PC-9 (cell line): ENCODE measurements at places on chromosomes 4 and X. TPM values are rescaled to one million over a fixed set of nuclear protein-coding genes. Genes with fewer than 3 reads are reported as not detected.

Gene DHRSX
- 13.2 and 15.2 TPM in 2 replicates for total RNA-seq

Gene ADAMTS3
- 0.30 and 0.76 TPM in 2 replicates for total RNA-seq

DNA sequence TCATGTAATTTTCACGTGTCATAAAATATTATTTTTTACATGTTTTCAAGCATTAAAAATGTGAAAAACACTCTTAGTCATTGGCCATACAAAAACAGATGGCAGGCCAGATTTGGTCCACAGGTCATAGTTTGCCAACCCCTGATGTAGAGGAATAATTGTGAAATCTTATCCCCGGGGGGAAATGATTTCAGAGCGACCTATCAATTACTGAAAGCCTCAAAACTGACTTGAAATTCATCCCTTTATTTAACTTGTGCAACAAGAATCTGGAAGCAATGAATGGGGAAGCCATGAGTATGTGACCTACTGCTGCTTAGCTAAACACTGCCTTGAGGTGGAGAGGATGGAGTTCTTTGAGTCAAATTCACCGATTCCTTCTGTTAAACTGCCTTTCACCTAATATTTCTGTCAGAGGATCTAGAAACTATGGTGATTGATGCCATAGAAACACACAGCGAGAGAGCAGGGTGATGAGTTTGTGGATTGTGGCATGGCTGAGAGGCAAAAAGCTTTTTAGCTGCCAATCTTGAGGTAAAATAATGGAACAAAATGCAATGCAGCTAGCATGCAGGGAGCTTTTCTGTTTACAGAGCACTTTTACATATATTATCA lies 30.3 kb upstream of the BRS3 start:
- H3K36me3 ChIP-seq: no peaks in the 10 kb centered on the region
- H3K27ac ChIP-seq: peak overlapping the region; percentile 25
- DNase-seq: no peak
- peaks cover 64% of the 10 kb centered on the region for H3K4me1 ChIP-seq
- no peak overlapping the region for H3K4me3 ChIP-seq

DNA sequence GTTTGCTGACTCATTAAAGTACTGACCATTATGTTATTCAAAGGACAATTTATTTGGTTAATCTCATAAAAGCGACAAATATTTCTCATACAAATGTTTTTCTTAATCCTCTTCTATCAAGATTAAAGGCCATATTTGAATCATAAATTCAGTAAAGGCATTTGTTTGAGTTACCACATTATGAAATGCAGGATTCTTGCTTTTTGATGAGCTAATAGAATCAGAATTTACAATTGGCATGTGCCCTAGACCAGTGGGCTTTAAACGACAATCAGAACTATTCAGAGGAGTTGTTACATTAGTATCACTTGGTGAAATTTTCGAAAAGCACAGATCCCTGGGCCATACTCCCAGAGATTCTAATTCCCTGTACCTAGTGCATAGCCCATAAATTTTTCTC lies 55.3 kb downstream of the KLHL4 start:
- no peak overlapping the region for H3K27ac ChIP-seq
- no peak for DNase-seq
- H3K4me1 ChIP-seq: no peaks in the 10 kb centered on the region
- H3K36me3 ChIP-seq: no peaks in the 10 kb centered on the region
- H3K27me3 ChIP-seq: no peaks in the 10 kb centered on the region

- H3K4me3 ChIP-seq: no peak overlapping the region
- DNase-seq: no peak
- no peaks in the 10 kb centered on the region for H3K27me3 ChIP-seq
- H3K27ac ChIP-seq: no peak overlapping the region
Observed at GRCh38 chr4:40848251-40848650, 98.5 kb downstream of the NSUN7 start.

- no peak overlapping the region for H3K4me3 ChIP-seq
- no peaks in the 10 kb centered on the region for H3K4me1 ChIP-seq
- no peaks in the 10 kb centered on the region for H3K27me3 ChIP-seq
Observed at GRCh38 chr4:76782837-76783236, 115.1 kb downstream of the SOWAHB start.

DNA sequence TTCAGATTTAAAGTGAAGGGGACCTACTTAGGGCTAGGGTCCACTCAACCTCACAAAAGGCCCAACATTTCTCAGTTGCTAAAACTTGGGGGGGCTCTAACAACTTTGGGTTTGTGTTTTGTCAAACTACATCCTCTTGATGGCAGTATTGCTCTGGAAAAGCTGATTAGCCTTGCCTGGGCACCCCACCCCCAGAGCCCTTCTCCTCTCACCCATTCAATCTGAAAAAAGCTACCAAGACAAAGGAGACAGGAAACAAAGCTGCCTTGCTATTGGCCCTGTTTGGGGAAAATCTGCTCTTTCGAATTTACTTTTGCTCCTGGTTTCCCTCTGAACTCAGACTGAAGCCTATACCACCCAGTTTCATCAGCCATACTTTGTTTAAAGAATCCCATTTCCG lies 195.2 kb upstream of the STK26 start:
- H3K27me3 ChIP-seq: no peaks in the 10 kb centered on the region
- peak overlapping the region; percentile 70; the same call in 1 of the 2 replicates for H3K4me3 ChIP-seq
- peaks cover 29% of the 10 kb centered on the region for H3K4me1 ChIP-seq
- peaks cover 12% of the 10 kb centered on the region for H3K36me3 ChIP-seq

GRCh38 chr4:165556383-165556782 lies 177.6 kb downstream of the CPE start:
- no peaks in the 10 kb centered on the region for H3K4me1 ChIP-seq
- no peak for DNase-seq
- no peaks in the 10 kb centered on the region for H3K36me3 ChIP-seq
- no peaks in the 10 kb centered on the region for H3K27me3 ChIP-seq
- H3K4me3 ChIP-seq: no peak overlapping the region

DNA sequence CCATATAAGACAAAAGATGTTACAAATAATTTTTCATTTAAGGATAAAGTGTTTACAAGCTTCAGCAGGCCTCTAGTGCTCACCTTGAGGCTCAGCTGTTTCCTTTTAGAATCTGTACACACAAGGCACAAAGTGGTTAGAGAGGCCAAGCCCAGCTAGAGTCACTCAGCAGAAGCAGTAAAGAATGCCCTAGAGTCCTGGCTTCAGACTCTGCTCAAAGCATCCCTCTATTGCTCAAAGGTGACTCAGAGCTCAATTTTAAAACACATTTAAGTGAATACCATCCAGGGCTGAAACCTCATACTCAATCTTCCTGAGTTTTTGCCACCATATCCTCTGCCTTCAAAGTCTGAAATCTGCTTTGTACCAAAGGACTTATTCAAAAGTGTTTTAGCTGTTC lies 22.6 kb upstream of the PHF8 start:
- H3K36me3 ChIP-seq: no peaks in the 10 kb centered on the region
- no peak overlapping the region for H3K4me3 ChIP-seq
- H3K27me3 ChIP-seq: no peaks in the 10 kb centered on the region
- H3K4me1 ChIP-seq: no peaks in the 10 kb centered on the region

- H3K4me1 ChIP-seq: no peaks in the 10 kb centered on the region
- H3K27ac ChIP-seq: no peak overlapping the region
- no peak for DNase-seq
- no peaks in the 10 kb centered on the region for H3K36me3 ChIP-seq
Observed at GRCh38 chr4:5283837-5284236, 232.6 kb downstream of the STK32B start.
